ENCODE measurements at places on chromosomes 1 and 21. TPM values are rescaled to one million over a fixed set of nuclear protein-coding genes. Genes with fewer than 3 reads are reported as not detected.
A peak's percentile ranks its signal among the peaks of the same experiment; 100 is the strongest.

FCRL6 gene
- total RNA-seq = 0.57 TPM

- DNase-seq = peak; percentile 87
Observed at GRCh38 chr1:27528818-27529703, 39.1 kb upstream of the WASF2 start.

RIPK4 gene
- total RNA-seq = 0.08 TPM

GRCh38 chr1:53982034-53982762, 35.8 kb downstream of the LDLRAD1 start:
- DNase-seq = no peak

- DNase-seq = peak; percentile 93
Observed at GRCh38 chr1:9490605-9491339, 48.5 kb upstream of the SLC25A33 start.

KRTAP20-1 gene
- total RNA-seq = not detected

GRCh38 chr1:38328278-38329035, 281.9 kb upstream of the POU3F1 start:
- no peak for DNase-seq

DNA sequence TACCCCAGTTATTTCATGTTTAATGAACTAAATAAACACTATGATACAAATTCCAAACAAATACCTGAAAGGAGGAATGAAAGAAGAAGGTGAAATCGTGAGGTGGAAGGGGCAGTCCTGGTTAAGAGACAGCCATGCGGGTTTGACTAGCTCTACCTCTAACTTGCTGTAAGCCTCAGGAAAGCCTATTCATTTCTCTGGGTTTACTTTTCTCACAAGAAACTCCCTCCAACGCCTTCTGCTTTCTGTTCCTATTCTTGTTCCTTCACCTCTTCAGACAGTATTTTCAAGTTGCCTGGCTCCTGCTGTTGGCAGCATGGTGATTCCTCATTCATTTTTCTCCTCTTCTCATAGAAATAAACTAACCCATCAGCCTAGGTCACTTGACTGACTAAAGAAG, 92.4 kb downstream of the NTPCR start:
- no peak for DNase-seq

GRCh38 chr1:11707621-11708276, 16.2 kb downstream of the DRAXIN start:
- peak; percentile 75 for DNase-seq

GRCh38 chr1:109636201-109636952, 16.7 kb downstream of the AMPD2 start:
- no peak for DNase-seq

HAPLN2 gene
- 1.4 TPM for total RNA-seq

DNA sequence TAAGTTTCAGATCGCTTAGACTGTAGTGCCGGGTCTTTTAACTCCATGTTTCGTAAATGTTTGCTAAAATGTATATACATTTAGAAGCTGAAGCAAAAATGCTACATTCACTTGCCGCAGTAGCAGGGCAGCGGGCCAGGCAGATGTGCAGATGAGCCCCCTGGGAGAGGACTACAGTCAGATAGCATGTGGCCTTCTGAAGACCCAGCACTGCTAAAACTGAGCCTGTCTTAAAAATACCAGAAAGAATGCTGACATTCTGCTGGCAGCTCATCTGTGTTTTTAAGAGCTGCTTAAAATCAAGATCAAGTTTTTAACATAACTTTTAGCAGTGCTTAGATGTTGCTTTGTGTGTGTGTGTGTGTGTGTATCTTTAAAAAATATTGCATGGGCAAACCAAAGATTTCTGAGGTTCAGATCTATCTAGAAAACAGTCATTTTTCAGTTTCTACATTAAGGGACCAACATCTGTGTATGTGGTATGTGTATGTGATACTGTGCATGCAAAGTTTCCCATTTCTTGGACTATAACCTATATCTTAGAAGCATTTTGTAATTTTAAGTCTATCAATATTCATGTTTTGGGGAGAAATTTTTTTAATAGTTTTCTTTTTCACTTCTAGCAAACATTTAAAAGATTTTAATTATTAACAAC, 31.7 kb downstream of the CHRM3 start:
- no peak for DNase-seq
